ENCODE measurements at places on chromosomes 2 and 18. TPM values are rescaled to one million over a fixed set of nuclear protein-coding genes. Genes with fewer than 3 reads are reported as not detected.

DNA sequence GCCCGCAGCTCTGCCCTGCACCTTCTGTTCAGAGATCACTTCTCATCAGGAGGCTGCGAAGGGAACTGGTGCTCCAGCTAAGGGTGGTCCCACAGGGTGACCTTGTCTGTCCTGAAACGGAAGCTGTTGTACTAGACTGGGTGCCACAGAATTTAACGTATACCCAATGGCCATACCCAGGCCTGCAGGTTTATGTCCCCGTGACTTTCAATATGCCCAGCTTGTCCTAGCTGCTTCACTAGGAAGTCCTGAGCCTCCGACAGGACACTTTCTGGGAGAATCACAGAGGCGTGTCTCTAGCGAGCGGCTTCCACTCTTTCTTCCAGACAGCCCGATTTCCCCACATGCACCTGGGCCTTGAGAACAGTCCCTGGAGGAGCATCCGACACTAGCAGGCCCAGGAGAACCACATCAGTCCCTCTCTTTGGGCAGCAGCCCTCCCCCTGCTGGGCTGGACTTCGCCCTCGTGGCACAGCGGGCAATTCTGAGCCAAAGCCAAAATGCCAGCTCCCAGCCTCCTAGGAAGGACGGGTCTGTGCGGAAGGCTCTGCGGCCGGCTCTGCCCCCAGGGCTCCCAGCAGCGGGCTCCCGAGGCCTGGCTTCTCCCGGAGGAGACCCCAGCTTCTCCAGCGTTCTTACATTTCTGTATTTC, 91.9 kb upstream of the OTOS start:
- DNase-seq = no peak

Gene IL36A
- not detected for total RNA-seq

Gene DCDC2C
- not detected for total RNA-seq

DNA sequence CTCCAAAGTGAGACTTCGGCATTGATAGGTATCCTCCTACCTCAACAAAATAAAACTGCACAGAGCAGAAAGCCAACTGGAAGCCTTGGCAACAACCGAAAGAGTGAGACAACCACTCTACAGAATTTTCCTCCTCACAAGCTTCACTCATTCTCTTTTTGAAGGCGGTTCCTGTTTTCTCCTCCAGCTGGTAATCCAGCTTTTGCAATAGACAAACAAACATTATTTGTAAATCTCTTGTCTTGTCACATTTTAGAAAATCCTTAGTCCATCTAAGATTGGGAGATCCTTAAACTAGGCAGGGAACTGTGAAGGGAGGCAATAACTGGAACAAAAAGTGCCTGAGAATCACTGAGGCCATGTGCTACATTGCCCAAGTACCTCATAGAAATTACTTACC, 332.4 kb downstream of the BCL11A start:
- DNase-seq = no peak

GRCh38 chr2:119641562-119642258, 37.3 kb upstream of the TMEM177 start:
- peak; percentile 89 for DNase-seq

DNA sequence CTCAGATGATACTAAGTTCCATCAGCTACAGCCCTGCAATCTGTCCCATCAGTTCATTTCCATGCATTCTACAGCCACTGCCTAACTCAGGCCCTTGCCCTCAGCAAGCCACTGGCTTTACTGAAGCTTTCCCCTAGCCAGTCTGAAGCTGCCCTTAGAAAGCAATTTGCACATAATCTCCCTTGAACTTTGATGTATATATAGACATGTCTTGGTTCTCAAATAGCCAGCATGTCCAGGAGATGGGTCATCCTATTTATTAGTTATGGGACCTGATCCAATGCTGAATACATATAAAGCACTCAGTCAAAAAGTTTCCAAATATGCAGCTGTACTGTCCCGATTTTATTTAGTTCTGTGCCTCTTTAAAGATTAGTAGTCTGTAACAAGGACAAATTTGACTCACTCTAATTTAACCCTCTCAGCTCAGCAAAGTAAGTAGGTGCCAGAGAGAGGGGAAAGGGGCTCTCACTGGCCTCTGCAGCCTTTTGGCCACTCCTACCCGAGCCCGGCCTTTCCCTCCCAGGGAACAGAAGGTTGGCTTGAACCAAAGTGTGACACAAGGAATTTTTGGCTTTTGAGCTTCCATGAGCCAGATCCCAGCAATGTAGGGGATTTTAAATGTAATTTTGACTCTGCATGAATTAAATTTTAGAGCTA, 70.7 kb downstream of the CCDC93 start:
- no peak for DNase-seq

DNA sequence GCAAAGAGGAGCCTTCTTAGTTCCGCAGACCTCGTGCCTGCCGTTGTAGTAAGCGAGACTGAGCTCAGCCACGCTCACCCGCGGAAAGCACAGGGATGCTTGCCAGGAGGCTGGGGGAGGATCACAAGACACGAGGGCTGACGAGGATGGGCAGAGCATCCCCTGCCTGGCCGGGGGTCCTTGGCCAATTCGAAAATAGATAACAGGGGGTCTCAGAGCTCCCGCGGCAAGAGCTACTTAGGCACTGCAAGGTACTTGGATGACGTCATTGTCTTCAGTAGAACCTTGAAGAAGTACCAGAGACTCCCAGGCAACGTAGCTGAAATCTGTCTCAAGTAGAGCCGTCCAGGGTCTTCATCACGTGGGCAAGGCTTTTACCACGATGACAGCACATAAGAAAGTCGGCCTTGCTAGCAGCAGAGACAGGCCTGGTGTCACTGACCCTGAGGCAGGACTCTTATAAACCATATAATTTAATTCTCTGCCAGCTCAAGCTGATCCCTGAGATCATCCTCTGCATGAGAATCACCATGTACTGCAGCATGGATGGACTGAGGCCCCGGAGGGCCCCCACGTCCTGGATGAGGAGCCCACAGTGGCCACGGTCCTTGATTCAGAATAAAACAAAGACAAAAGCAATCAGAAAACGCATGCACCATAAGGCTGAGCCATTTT, 81.9 kb downstream of the TMEM18 start:
- DNase-seq = no peak

Gene CELF4
- not detected for total RNA-seq

- DNase-seq = no peak
Measured at GRCh38 chr2:143988082-143988481, 531.8 kb downstream of the ZEB2 start.

Gene GPR55
- not detected for total RNA-seq

- no peak for DNase-seq
Measured at GRCh38 chr18:69958422-69958821, 10.7 kb upstream of the CD226 start.

Gene KCNIP3
- total RNA-seq = not detected

Gene SRD5A2
- not detected for total RNA-seq

Gene TMEM247
- total RNA-seq = not detected

GRCh38 chr18:69774831-69775230, 172.8 kb downstream of the CD226 start:
- no peak for DNase-seq

- DNase-seq = no peak
Measured at GRCh38 chr2:134124047-134124753, 129.7 kb upstream of the MGAT5 start.

DNA sequence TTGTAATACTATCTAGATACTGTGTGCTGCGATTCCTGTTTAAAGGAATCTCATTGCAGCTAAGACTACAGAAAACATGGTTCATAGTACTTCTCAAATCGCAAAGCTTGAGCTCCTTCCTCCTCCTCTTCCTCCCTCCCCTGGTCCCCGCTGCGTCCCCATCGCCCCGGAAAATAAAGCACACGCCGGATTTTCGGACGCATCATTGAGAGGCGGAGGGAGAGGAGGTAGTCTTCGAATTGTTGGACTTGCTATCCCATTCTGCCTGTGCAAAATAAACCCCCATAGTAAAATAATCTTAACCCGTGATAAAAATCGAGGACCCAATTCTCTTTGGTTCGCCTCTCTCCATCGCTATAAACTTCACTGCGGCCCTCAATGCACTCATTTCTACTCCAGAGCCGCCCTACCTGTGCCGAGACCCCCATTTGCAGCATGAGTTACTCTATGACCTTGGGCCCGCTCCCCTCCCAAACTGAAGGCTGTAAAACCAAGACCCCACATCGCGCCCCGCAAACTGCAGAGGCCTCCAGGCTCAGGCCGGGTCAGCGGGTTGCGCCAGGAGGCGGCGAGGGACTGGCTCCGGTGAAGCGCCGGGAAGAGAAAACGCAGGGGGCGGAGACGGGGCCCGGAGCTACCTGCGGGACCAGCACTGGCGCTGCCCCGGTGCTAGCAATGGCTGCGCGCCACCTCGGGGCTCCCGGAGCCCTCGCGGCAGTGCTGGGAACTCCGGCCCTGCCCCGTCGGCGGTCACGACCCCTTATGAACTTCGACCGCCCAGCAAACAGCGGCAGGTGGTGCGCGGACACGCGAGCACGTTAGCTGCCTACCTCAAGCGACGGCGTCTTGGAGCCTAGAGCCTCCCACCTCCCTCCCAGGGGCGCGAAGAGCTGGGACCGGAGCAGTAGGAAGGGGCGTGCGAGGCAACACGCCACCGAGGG, 649 bp downstream of the ESCO1 start:
- DNase-seq = peak; percentile 52

DNA sequence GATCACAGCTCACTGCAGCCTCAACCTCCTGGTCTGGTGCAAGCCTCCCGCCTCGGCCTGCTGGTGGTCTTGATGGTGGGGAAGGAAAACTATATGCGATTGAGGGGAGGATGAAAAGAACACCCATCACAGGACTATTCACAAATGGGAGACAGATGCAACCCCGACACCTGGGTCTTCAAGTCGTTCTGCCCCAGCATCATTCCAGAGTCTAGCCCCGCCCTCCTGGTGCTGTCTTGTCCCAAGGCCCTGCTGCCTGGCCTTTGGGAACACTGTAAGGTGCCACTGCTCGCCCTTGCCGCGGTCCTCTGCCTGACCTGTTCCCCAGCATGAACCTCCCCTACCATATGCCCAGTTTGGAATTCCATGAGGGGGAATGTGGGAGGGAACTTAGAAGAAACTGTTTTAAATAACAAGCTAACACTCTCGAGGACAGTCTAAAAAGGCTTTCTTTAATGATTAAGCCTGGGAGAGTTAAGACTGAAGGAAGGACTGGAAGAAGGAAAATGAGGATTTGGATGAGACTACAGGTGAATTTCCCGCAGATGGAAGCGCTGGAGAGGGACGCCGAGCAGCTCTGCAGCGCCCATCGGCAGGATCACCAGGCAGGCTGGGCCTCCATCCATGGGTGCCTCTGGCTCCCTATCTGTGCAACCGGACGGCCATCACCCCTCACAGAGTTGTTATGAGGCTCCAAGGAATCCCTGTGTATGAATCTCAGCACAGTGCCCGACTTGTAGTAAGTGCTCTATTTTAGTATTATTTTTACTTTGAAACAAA, 75.0 kb downstream of the MEX3C start:
- no peak for DNase-seq

- DNase-seq = no peak
Measured at GRCh38 chr18:77025123-77025522, 107.5 kb downstream of the MBP start.

- no peak for DNase-seq
Measured at GRCh38 chr2:239921843-239922242, 103.3 kb downstream of the NDUFA10 start.

DNA sequence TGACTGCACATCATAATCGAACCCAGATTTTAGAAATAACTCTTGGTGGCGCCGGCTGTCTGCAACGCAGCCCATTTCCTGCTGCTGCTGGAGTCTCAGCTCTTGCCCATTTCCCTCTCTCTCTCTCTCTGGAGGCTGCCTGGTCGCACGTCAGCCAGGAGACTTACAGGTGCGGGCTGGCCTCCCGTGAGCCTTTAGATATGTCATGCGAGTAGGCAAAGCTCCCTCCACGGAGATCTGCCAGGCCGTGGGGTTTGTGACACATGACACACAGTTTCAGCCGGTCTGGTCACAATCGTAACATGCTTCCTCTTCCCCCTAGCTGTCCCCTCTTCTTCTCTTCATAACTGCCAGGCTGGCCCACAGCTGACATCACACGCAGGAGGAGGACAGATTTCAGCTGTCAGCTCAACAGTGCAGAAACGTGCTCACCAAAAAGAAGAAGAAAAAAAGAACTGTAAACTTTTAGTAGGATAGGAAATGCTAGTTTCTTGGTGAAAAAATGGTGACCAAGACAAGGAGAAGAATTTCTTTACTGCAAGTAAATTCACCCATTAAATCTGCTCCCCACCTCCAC, 489.3 kb downstream of the ZNF516 start:
- DNase-seq = no peak

Gene ALPI
- total RNA-seq = not detected

Gene DPP4
- not detected for total RNA-seq

- peak; percentile 3 for DNase-seq
Measured at GRCh38 chr2:30346471-30347169, 100.4 kb upstream of the LCLAT1 start.

- DNase-seq = no peak
Measured at GRCh38 chr2:239391286-239392071, 9.3 kb downstream of the HDAC4 start.

Measured in G401 (cell line).